ENCODE measurements at places on chromosomes 7 and 10.
A peak's percentile ranks its signal among the peaks of the same experiment; 100 is the strongest.

DNA sequence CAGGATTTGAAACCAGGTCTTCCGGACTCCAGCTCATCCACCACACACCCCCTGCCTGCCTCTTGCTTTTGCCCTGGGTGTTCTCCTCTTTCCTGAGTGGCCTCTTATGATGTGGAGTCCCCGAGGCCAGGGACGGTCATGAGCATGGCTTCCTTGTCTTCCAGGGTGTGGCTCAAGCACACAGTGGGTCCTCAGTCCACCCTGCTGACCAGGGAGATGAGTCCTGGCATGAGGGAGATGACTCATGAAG, 32.8 kb downstream of the DNAJB12 start:
- no peak for DNase-seq

DNA sequence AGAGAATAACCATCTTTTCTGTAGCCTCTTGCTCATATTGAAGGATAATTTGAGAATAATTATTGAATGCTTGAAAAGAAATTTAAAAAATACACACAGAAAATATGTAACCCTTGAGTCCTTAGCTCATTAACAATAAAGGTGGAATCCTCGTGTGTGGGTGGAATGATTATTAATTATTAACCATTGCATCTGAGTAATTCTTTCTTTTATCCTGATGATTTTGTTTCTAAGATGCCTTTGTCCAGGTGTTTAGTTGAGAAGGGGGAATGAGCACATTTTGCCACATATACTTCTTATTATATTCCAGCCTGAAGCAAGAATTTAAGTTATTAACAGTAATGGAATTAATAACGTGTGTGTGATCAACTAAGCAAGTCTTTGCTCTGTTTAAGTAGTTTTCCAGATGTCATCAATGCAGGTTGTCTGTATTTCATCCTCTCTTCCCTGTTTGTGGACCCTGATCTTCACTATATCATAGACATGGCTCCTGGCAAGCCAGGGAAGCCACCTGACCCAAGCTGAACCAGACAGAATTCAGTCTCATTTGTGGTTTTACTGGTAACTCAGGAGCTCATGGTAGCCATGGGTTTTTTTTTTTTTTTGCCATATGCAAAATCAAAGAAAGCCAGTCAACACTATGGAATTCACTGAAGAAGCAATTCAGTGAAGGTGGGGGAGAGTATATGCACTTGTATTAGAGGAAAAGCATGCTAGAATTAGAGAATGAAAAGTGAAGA, 144.3 kb downstream of the KIF20B start:
- no peak for DNase-seq

- no peak for DNase-seq
These were observed 34.1 kb upstream of the FOXL3 start for GRCh38 chr7:255721-256361.

DNA sequence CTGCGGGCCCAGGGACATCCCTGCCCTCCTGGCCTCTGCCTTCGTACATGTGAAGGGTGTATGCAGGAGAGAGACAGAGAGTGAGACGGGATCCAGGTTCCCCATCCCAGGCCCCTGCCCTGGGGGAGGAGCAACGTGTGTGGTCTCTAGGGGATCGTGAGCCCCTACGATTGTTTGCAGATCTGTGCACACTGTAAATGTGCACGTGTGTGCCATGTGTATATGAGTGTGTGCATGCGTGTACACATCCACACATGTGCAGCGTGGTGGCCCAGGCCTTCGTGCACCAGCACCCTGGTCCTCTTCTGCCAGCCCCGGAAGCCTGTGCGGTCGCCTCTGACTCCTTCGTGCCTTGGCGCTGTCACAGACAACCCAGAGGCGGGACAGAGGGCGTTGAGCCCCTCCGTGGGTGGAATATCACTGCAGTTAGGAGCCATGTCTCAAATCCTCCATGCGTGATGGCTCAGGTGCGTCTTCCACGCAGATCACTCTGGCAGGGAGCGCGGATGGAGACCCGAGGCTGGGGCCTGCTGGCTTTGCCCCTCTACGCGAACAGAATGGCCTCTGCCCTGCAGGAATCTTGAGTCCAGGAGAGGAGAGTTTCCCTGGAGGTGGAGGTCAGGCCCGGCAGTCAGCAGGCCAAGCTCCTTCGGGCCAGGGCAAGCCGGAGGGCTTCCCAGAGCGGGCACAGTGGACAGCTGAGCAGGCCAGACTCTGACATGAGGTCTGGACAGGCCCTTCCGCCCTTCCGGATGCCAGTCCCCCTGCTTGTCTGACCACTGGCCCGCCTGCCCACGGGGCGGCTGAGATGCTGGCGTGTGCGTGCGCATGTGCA, 97.5 kb downstream of the UNCX start:
- no peak for DNase-seq

- no peak for DNase-seq
These were observed 91.5 kb upstream of the SMNDC1 start for GRCh38 chr10:110396284-110396651.

- no peak for DNase-seq
These were observed 495 bp downstream of the SFR1 start for GRCh38 chr10:104122225-104123107.

DNA sequence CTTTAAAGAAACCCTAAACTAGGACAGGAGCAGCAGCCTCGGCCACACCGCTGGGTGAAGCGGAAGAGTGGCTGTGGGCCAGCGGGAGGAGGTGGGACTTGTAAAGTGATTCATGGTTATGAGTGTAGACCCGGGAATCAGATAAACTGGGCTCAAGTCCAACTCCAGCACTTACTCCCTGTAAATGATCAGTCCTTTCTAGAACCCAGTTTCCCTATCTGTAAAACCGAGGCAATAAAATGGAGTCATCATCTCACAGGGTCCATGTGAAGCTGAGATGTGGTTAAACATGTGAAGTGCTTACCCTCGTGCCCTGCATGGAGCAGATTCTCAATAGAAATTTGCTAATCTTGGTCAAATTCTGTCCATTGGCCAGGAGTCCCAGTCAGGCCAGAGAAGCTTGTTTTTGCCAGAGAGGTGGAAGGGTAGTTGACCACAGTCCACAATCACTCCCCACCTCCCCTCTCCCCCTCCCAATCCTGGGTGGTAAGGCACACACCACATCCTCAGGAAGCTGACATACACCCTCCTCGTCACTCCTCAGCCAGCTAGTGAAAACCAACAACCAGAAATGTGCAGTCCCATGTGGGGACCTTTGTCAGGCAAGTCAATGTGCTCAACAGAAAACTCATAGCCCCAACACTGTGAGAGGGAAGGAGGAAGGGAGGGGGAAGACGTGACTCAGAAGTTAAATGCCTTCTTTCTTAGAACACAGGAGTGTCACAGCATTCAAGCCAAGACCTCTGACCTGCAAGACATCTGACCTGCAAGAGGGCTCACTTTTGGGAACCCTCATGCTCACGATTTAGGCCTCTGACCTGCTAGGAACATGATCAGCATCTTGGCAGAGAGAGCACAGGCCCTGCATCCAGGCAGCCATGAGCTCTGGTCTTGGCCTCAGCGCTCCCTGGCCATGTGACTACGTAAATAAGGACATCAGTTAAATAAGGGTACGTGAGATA, 145.1 kb downstream of the PLXNA4 start:
- DNase-seq = peak; percentile 41

- no peak for DNase-seq
These were observed 99.8 kb downstream of the NKX6-2 start for GRCh38 chr10:132685921-132686680.

GRCh38 chr10:6909905-6910560, 330.0 kb upstream of the PRKCQ start:
- DNase-seq = no peak

DNA sequence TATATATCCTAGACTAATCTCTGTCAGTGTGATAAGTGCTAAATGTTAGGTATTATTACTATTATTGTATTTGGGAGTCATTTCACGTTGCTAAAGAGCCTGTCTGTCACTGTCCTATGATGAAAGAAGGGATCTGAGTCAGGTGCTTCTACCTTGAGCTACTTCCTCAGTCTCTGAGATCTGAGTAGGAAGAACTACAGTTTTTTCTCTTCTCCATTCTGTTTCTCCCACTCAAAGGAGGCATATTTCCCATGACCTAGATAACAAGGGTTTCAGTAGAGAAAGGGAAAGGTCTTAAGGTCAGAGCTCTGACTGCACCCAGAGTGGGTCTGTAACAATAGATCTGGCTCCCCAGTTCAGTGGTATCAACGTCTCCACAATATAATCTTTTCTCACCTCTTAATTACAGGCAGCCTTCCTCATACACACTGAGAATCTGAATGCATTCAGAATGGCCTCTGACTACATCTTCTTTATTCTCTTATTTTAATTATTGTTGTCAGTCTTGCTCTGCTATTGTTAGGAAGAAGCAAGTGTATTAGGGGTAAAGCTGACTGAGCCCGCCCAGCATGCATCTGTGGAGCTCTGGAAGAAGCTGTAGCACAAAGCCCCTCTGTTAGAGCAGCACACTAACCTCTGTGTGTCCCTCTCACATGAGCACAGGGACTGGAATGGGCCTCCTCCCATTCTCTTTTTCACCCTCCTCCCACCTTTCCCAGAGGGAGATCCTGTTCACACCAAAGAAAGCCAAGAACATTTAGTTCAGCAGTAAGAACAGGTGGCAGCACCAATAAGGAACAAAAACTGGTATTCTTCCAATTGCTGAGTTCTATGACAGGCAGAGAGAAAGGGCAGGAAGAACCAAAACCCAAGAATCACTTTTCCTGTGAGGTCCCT, 38.1 kb downstream of the USP54 start:
- DNase-seq = no peak

DNA sequence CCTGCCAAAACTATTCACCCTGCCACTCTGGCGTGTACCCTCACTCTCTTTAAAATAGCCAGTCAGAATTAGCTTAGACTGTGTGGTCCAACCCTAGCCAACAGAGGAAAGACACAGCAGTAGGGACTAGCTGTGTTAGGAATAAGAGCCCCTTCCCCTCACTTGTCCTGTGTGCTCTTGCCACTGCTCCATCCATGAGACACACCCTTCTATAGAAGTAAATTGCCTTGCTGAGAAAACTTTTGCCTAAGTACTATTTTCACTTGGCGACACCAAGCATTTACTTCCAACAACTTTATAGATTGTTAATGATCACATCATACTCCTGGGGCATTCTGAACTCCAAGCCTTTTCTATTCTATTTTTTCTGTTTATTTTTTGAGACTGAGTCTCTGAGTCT, 170.2 kb upstream of the TRIM24 start:
- no peak for DNase-seq

- no peak for DNase-seq
These were observed 484.0 kb upstream of the ZWINT start for GRCh38 chr10:56844978-56845529.

DNA sequence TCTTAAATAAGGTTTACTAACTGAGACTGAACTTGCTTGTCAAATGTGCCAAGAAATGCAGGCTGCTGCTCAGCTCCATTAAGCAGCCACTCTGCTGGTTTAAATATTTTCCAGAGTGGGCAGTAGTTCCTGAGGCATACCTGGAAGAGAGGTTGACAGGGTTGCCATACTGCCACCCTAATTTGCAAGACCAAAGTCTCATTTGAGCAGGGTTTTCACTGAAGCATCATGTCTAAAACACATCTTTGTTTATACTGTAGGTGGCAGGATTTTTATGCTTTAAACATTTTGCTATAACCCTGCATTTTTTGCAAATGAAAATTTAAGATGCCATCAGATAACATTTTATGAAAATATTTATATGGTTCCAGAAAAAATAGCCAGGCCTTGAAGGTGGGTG, 618.0 kb upstream of the LRRTM3 start:
- DNase-seq = no peak

- DNase-seq = no peak
These were observed 43.1 kb upstream of the CTTNBP2 start for GRCh38 chr7:117916309-117916708.

DNA sequence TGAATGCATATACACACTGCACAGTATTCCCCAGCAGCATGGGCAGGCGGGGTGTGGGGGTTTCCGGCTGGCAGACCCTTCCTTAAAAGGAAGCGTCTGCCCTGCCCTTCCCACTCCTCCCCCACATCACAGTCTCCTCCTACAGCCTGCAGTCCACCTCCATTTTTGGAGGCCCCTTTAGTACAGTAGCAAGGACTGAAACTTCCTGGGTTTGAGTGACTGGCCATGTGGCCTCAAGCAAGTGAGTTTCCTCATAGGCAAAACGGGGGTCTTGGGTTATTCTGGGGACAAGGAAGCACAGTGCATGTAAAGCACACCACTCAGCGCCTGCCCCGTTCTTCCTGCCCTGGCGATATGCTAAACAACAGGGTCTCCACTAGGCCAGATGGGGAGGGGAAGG, 62.1 kb upstream of the COL13A1 start:
- DNase-seq = no peak

GRCh38 chr7:41700044-41700471, 2.8 kb downstream of the INHBA start:
- DNase-seq = no peak

DNA sequence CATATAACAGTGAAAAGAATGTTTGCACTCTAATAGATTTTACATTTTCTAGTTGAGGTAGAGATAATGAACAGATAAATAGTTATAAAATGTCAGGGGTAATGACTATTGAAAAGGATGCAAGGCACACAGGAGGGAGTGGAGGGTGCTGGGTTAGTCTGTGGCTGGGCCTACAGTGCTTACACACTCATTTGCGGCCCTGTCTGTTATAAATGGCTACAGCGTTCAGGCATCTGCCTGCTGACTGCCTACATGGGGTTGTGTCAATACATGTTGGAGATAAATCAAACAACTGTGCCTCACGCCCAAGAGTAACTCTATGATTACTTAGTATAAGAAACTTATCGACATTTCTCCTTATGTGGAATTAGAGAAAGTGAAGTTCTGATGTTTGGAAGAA, 313.3 kb downstream of the ACTR3B start:
- DNase-seq = no peak

- no peak for DNase-seq
These were observed 48.7 kb upstream of the DYNC1I1 start for GRCh38 chr7:95723583-95724180.

- DNase-seq = no peak
These were observed 11.0 kb downstream of the GLCCI1 start for GRCh38 chr7:7979558-7979957.

- DNase-seq = no peak
These were observed 35.8 kb upstream of the GRID1 start for GRCh38 chr10:86402283-86402941.

DNA sequence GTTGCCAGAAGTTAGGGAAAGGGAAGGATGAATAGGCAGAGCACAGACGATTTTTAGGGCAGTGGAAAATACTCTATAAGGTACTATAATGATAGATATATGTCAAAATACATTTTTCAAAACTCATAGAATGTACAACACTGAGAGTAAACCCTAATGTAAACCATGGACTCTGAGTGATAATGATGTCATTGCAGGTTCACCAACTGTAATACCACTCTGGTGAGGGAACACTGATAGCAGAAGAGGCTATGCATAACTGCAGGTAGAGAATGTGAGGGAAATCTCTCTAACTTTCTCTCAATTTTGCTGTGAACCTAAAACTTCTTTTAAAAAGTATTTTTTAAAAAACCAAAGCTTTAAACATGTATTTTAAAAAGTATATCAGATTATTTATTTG, 22.1 kb downstream of the POT1 start:
- no peak for DNase-seq

- no peak for DNase-seq
These were observed 81.0 kb upstream of the PRSS58 start for GRCh38 chr7:142338633-142339501.

GRCh38 chr7:111729483-111729882, 167.2 kb upstream of the IMMP2L start:
- DNase-seq = no peak

- no peak for DNase-seq
These were observed 293.5 kb upstream of the AKR1E2 start for GRCh38 chr10:4532467-4532866.

- DNase-seq = no peak
These were observed 13.7 kb upstream of the CPVL start for GRCh38 chr7:29160080-29160479.

- DNase-seq = no peak
These were observed 74.0 kb upstream of the SEC61G start for GRCh38 chr7:54833001-54833467.
